ENCODE measurements at places on chromosomes 5 and 9.

- no peak for DNase-seq
Observed at GRCh38 chr5:74426506-74426905, 214.0 kb downstream of the ENC1 start.

GRCh38 chr9:93894691-93895079, 60.5 kb downstream of the BARX1 start:
- DNase-seq, result no peak

- DNase-seq, result no peak
Observed at GRCh38 chr5:158820891-158821290, 278.8 kb downstream of the EBF1 start.

- no peak for DNase-seq
Observed at GRCh38 chr5:75071100-75071499, 18.7 kb upstream of the GCNT4 start.

GRCh38 chr9:111843971-111844370, 49.2 kb upstream of the SHOC1 start:
- no peak for DNase-seq

GRCh38 chr5:1783216-1783554, 16.5 kb downstream of the MRPL36 start:
- no peak for DNase-seq

GRCh38 chr9:124221676-124222075, 36.1 kb upstream of the NEK6 start:
- DNase-seq, result no peak

GRCh38 chr5:136033848-136034247, 5.1 kb downstream of the TGFBI start:
- no peak for DNase-seq

- peak; percentile 17 for DNase-seq
Observed at GRCh38 chr9:75088646-75089372, 495 bp downstream of the OSTF1 start.

- DNase-seq, result no peak
Observed at GRCh38 chr9:135716045-135716444, 14.1 kb downstream of the KCNT1 start.

GRCh38 chr5:123455095-123455494, 31.9 kb upstream of the CEP120 start:
- DNase-seq, result no peak

- no peak for DNase-seq
Observed at GRCh38 chr9:130896233-130897014, at the start of gene QRFP. Gene QRFP (minus strand): TSS chr9:130896812. CDS start chr9:130893838, 2,974 bp downstream.

GRCh38 chr5:6785161-6785860, 72.1 kb downstream of the TENT4A start:
- no peak for DNase-seq

DNA sequence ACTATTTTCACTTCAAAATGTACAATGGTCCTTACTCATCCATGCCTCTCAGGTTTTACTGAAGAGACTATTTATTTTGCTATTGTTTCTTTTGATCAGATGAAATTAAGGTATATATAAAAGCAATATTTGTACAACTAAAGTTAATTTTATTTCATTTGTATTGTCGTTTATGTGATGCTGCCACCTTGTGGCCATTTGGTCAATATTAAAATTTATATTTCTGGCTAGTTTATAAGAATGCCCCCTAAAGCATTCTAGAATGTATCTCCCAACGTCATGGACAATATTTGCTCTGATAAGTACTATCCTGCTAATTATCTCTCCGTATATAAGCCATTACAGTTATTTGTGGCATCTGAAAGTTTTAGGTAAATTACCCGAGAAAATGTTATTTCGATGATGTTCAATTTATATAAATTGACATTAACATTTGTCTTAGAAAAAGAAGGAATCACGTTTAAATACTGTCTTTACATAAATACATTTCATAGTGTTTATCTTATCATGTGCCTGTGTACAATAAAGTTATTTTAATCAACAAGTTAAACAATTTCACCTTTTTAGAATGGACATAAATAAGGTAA, 680.0 kb downstream of the TAF11L14 start:
- no peak for DNase-seq

- peak; percentile 60 for DNase-seq
Observed at GRCh38 chr5:181187500-181188213, 17.3 kb downstream of the TRIM7 start.

DNA sequence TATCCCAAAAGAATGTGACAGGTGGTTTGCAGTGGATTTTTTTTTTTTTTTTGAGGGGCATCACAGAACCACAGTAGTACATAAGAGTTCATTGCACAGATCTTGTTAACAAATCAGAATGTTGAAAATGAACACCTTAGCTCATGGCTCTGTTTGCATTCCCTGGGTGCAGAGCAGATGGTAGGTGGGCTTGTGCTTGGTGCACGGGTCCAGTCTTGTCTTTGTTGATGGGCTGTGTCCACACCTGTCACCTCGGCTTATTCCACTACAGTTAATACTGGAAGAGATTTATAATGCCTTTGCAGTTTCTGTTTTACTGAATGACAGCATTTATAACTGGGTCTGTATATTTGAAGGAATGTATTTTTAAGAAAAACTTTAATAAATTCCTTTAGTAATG, 146.6 kb downstream of the KDM4C start:
- DNase-seq, result no peak

DNA sequence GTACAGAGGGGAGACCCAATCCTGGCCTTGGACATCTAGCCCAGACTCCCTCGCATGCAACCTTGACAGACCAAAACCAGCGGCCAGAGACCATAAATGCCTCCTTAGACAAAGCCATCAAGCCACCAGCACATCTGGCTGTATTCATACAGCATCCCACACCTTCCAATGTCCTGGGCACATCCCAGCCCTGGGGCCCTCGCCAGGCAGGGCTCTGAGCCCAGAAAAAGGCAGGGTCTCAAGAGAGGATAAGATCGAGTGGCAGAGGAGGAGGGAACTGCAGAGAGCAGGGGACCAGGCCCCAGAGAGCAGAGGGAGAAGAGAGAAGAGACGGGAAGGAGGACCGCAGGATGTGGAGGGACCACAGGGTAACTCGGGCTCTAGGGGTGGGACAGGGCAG, 45.4 kb downstream of the CAMK2A start:
- DNase-seq, result no peak

DNA sequence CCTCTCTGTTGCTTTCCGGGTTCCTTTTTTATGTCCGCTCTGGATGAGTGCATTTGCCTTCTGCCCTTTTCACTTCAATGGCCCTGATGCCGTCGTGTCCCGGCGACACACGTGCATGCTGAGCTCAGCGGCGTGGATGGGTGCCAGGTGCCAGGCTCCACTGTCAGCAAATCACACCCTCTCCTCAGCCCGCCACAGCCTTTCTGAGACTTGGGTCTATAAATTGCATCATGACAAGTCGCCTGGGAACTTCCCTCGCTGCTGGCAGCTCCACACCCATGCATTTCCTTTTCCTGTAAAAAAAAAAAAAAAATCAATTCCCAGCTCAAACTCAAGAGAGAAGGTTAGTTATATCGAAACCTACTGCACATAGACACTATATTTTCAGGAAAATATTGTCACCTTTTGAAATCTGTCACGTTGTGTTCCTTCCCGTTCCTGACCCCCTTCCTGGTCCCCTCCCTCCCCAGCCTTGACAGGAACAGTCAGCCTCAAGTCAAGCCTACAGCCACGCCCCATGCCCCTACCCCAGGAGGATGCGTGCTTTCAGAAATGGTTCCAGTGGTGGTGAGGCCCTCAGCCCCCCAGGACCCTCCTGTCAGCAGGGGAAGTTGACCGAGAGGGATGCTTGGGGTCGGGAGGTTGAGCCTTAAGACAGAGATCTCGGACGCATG, 110.3 kb upstream of the PTCH1 start:
- DNase-seq, result peak; percentile 15

DNA sequence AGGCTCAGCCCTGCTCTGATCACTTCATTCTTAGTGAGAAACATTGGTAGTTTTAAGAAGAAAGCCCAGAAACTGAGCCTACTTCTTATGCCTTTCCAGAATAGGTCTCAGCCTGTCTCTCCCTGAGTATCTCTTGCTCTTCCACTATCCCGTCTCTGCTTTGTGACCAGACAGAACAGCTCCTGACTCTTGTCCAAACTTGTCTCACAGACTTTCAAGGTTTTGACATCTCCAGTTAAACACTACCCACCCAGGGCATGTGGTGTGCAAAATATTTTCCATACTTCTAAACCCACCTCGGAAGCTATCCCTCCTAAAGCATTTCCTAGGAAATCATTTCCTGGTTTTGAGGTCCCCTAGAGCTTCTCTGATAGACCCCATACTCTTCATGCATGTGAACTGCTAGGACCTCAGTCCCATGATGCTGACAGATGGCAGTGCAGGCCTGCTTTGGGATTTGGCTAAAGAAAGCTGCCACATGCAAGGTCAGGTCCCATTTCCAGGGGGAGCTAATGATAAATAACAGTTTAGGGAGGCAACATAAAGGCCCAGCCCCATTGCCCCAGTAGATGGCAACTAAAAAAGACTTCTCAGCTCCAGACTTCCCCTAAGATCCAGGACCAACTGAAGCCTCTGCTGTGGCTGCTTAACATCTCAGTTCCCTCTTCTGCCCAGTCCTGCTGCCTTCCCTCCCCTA, 211.5 kb downstream of the MED10 start:
- no peak for DNase-seq

DNA sequence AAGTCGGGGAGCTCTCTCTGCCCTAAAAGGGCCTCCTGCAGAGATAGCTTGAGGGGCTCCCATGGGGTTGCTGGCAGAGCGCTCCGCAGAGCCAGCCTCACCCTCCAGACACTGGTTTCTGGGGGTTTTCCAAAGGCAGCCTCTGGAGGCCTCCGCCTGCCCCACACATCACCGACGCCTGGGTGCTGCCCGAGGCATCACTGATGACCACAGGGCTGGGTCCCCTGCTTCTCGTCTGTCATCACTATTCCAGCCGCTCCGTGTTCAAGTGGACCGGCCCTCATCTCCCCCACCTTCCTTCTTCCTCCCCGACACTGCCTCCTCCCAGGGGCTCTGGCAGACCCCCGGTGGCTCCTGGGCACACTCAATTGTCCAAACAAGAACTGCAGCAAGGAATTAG, 64.1 kb upstream of the IRX4 start:
- DNase-seq, result no peak

GRCh38 chr9:98087420-98088354, 31.2 kb downstream of the NANS start:
- no peak for DNase-seq

DNA sequence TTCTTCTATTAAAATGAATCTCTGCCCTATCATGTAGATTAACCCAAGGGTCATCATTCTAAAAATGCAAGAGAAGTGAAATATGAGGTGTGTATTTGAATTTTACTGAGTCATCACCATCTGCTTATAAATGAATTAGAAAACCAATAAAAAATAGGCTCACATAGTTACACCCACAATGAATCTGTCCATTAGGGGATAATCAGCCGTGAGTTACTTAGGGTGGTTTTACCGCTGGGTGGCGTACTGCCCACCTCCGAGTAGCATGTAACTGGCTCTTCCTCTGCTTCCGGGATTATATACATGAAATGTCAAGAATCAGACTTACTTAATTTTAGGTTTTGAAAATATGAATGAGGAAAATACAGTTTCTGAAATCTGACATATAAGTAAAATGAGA, 332.9 kb upstream of the CCNG1 start:
- no peak for DNase-seq

DNA sequence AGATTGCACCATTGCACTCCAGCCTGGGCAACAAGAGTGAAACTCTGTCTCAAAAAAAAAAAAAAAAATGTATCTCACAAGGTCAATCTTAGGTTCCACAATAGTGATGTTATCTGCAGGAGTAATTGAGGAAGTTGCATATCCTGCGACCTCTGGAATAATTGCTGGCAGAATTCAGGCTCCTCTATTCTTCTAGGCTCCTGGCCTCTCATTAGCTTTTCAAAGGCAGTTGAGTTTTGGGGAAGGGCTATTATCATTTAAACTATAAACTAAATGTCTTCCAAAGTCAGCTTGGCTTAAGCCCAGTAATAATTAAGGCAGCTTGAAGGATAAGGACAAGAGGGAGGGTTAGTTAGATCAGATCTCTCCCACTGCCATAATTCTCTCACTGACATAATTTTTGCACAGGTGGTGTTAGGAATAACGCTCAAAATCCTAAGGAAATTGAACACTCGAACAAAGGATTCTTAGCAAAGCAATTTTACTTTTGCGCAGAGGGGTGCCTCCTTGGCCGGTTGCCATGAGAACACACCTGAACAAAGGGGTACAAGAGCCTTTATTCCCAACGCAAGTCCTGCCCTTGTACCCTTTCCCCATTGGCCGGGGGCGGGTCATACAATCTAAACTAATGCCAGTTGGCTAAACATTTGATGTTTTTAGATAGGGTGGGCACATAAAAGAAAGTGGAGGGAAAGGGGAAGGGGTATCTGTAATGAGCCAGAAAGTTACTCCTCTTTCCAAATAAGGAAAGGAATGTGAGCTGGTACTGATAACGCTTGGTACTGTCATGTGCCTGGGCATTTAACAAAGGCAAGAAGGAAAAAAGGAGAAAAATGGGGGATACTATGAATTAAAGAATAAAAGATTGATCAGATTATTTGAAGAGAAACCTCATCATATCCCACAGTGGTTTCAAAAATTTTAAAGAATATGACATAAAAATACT, 106.4 kb upstream of the CCNG1 start:
- DNase-seq, result no peak

GRCh38 chr9:12697719-12698118, 4.5 kb downstream of the TYRP1 start:
- DNase-seq, result no peak

DNA sequence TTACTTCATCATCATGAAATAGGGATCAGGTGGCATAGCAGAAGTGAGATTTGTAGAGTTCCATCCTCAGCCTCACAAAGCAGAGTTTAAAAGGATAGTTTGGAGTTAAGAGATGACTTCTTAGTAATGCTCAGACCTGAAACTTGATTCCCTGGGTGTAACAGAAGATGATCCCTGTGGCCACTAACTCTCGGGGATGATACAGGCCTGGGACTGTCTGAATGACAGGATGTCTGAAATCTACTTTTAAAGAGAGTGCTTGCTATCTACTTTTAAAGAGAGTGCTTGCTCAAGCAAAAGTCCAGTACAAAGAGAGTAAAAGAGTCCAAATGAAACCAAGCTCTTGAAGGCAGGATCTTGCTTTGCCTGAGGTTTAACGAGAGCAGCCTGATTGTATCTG, 14.6 kb downstream of the ADAMTS16 start:
- no peak for DNase-seq

GRCh38 chr9:98550206-98550820, 158.4 kb downstream of the GABBR2 start:
- no peak for DNase-seq

DNA sequence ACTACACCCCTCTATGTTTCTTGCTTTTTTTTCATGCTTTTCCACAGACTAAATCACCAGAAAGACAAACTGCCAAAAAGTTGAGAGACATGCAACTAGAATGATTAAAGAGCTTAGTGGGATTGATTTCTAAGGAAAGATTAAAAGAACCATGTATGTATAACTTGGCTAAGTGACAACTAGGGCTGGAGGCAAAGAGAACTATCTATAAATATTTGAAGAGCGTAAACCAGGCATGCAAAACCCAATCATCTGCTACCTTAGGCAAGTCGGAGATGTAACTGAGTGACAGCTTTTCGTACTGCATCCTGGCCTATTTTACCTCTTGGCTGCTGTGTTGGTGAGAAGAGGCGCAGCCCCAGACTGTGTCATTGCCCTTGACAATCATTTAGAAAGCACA, 121.0 kb upstream of the TLX3 start:
- no peak for DNase-seq

All from T-helper 2 cell treated with Interferon-gamma antibody and Interleukin-4, amounts not matched to agents 5 μg/mL and 100 μg/mL, for 36 hours (primary cell).